ENCODE measurements at places on chromosomes 2 and 18.

DNA sequence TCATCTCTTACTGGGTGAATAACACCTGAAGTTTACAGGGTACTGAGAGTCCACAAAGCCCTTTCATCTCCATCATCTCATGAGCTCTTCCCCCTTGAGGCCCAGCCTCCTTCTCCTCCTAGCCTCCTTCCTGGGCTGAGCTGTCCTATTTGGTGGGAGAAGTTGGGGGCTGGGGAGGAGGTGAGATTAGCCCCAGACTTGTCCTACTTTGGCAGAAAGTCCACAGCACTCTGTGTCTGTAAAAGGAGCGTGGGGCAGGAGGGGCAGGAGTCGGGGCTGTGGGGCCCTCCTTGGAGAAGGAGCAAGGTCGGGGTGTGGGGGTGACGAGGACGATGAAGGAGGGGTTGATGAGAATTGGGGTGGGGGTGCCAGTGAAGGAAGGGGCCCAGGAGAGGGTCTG, 10.0 kb upstream of the DES start:
- no peak for DNase-seq

DNA sequence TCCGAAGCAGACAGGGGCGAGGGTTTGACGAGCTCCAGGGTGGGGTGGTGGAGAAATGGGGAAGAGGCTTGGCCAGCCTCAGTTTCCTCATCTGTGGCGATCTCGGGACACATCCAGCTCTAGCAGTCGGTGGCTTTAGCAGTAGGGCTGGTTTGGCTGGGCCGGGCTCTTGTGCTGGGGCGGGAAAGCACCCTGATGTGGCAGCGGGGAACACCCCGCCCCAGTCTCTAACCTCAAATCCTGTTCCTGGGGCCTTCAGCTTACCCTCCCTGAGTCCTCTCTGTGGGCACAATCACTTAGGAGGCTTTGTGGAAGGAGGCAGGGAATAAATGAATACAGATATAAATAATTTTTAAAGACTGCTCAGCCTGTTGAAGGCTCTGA, 26.5 kb upstream of the MCFD2 start:
- peak; percentile 62 for DNase-seq

DNA sequence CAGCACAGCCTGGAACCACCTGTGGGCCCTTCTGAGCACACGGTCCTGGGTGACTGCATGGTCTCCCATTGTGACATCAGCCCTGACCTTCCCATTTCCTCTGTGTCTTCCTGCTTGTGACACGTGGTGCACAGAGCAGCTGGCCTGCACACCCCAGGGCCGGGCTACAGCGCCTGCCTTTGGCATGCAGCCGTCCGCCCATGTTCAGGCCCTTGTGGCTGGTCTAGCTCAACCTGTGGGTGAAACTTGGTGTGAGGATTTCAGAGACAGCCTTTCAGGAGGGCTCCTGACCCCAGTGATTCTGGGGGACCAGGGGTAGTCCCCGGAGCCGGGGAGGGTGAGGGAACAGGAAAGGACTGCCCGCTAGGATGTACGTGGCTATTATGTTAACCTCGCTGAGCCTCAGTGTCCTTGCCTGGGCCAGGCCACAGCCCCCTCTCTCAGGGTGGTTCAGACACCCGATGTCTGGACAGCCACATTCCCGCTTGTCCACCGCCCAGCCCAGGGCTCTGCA, 284.8 kb upstream of the HS6ST1 start:
- no peak for DNase-seq

DNA sequence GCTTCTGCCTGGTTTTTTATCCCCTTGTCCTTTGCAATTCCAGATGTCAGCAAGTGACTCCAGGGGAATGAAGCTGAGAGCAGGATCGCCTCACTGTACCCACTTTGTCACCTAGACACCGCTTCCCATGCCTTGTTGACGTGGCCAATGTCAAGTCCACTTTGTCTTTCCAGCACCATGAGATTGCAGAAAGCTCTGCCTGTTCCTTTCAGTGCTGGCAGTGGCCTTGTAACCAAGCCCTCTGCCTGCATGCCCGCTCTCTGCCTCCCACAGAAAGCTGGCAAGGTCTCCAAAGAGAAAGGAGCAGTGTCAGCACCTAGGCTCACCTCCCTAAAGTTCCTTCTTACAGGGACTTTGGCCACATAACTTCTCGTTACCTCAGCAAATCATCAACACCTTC, 282.2 kb upstream of the ST6GAL2 start:
- no peak for DNase-seq

DNA sequence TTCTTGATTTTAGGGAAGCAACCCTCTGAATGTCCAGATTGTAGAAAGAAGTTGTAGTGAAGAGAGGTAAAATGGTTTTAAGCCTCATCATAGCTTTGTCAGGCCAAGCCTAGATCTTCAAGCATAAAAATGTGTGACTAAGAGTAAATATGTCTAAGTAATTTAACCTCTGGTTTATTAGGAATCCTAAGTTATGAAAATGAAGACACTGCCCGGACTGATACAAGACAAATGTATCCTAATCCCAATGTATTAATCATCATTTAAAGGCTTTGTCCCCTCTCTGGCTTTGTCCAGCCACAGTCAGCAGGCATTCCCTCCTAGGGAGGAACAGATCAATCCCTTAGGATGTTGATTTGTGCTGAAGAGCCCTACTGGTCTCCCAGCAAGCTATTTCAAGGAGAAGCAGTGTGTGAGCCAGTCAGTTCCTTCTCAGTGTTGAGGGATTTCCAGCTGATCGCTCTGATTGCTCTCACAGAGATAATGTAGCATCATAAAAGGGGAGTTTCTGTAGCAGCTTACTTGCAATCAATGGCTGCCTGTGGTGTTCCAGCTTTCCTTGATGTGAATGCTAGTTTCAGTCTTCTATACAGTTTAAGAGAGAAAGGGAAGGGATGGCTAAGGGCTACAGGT, 796.1 kb downstream of the EPHA4 start:
- DNase-seq = no peak

DNA sequence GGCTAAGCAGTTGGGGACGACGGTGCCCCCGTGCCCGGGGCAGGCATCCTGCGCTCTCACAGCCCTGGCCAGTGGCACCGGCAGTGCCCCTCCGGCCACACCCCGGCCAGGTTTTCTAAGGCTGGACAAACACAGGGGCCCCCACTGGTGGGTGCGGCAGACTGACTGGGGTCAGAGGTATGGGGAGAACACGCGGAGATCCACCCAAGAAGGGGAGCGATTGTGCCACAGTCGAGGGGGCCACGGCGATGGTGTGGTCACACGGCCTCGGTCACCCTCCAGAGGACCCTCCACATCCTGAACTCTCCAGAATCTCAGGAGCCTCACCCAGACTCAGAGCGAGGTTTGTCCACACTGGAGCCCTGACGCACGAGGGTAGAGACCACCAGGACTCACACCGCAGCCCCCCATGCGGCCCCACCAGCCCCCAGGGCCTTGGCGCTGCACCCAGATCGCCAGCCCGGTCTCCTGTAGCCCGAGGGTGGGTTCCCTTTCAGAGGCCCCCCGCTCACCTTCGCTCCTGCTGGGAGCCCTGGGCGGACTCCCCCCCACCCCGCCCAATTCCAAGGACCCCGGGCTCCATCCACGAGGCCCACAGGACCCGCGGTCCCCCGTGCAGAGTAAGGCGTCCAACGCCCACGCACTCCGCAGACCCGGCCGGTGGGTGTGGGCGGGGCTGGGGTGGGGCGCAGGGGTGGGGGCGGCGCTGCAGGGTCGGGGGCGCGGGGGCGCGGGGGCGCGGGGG, 15.2 kb downstream of the PDCD1 start:
- no peak for DNase-seq

DNA sequence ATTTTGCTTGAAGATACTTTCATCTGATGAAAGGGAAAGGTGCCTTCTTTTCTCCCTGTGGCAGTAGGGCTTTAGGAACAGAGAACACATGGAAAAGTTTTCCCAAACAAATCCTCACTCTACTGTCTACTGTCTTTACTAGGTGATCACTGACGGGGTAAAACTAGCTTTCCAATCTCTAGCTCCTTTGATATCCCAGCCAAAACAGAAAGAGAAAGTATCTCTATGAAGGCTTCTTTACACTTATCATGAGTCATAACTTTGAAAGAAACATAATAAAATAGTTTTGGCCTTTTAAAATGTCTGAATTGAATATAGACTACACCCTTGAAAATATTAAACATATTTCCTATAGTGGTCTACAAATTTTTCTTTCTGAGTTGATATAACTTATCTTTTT, 214.5 kb downstream of the DSEL start:
- DNase-seq = no peak

- DNase-seq = peak; percentile 71
Observed at GRCh38 chr18:79528846-79529245, 133.1 kb downstream of the NFATC1 start.

- no peak for DNase-seq
Observed at GRCh38 chr2:121555008-121555407, 24.3 kb downstream of the RNU4ATAC start.

GRCh38 chr2:28977176-28977875, 3.8 kb upstream of the TOGARAM2 start:
- DNase-seq = no peak

- no peak for DNase-seq
Observed at GRCh38 chr2:46342566-46343315, 45.5 kb downstream of the EPAS1 start.

DNA sequence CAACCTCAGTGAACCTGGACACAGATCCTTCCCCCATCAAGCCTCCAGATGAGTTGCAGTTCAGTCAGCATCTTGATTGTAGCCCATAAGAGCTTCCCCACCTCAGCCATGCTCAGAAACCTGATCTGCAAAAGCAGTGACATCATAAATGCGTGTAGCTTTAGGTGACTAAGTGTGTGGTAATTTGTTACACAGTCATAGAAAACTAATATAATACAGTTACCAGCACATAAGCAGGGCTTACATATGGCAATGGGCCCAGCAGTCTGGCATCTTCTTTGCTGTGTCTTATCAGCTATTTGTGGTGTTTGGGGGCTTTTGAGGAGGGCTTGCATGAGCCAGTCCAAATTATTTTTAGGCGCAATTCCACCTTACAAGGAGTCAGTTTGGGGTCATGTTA, 807.0 kb downstream of the SLC4A3 start:
- no peak for DNase-seq

DNA sequence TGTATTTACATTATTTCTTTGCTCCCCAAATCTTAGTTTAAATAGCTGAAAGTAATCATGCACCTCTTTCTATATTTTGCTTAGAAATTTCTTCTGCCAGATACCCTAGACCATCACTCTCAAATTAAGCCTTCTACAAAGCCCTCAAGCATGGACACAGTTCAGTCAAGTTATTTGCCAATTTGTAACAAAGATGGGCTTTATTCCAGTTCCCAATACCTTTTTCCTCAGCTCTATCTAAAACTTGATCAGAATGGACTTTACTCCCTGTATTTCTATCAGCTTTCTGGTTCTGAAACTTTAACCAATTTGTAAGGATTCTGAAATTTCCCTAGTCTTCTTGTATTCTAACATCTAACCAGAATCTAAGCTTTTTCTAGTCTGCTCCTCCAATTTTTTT, 56.6 kb downstream of the SYT4 start:
- no peak for DNase-seq

DNA sequence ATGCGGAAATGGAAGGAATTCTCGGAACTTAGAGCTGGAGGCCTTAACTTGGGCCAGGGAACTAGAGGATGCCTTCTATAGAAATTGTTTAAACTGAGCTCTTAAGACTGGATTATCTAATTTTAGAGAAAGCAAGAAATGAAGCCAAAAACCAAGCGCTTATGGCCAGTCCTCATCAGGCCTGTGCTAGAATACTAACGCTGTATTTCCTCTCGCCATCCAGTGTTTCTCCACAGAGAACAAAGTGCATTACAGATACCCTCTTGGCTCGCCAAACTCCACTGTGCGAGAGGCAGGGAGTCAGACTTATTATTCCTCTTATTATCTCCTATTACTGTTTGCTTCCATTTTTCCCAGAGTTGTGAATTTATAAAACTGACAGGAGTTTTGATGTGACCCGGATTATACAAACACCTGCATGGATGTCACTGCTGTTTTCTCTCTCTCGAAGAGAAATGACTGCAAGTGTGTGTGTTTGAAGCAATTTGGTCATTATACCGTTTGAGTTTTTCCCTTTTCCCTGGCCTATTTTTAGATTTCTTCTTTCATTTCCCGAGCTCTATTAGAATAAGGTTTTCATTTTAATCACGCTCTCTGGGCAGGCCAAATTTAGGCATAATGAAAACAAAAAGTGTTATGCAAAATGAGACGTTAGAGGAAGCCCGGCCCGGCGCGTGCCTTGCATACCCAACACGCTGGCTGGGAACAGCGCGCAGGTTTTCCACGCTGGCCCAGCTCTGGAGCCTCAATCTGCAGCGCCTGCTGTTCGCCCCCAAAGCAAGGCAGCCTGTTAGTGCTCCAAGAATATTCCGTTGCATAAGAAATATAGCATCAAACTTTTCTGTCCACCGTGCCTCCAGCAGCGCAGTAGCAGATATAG, 103.3 kb downstream of the ALK start:
- no peak for DNase-seq

DNA sequence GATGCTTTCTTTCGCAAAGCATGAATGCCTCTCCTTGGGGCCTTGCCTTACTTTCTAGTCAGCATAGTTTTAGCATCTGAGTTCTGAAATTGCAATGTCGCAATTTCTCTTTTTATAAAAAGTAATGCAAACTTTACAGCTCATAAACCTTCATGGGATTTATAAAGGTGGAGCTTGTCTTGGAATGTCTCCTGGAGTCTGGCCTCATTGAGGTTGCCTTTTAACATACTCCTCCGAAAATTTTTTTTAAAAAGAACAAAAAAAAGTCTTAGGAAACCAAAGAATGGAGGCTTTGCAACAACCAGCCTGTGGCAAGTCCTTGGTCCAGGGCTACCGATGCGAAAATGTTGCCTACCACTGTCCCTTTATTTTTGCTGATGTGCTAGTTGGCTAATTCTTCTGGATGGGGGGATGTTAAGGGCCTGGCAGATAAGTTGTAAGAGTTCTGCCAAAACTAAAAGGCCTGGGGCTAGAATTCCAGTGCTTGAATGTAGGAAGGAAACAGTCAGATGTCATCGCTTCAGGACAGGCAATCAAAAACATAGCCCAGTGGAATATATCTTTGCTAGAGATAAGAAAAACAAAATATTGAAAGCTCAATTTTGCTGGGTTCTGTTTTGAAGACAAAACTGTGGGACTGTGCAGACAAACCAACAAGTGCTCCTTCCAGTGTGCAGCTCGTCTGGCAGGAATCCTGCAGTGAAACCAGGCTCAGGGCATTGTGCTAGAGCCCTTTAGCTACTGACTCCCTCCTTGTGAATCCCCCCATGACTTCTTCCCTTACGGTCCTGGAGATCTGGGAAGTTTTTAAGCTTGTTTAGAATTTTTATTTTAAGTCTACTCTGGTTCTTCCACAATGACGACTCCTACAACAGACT, 213.0 kb downstream of the PIEZO2 start:
- DNase-seq = no peak

Measured in stimulated activated CD4-positive, alpha-beta T cell treated with anti-CD3 and anti-CD28 coated beads, Interleukin-4, amount 100 ng/mL, for 4 hours (primary cell).